ENCODE measurements at places on chromosomes 13 and 19. TPM values are rescaled to one million over a fixed set of nuclear protein-coding genes. Genes with fewer than 3 reads are reported as not detected.

Gene CPT1C
- 1.3 TPM for total RNA-seq

Gene ADPRHL1
- 10.2 TPM for total RNA-seq

Gene ZNF829
- total RNA-seq, result 0.47 TPM

Gene FSD1
- not detected for total RNA-seq

Gene KCNN1
- not detected for total RNA-seq

Gene PSG11
- not detected for total RNA-seq

Gene MAMSTR
- total RNA-seq, result 0.58 TPM
